ENCODE measurements at places on chromosomes 3 and 15.

DNA sequence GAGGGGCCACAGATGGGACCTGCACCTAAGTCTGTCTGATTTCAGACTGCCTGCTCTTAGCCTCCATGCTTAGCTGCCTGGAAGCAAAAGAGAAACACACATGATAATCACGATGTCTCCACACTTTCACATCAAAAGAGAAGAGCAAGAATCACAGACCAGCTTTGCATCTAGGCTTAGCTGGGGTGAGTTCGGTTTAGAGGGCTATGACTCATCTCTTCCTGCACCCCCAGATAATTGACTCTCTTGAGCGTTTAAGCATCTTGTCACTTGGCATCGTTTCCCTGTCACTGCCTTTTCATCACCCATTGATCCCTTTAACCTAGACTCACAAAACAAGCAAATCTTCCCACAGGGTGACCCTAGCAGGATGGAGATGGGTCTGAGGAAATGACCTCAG is 124.0 kb downstream of the NTRK3 start:
- no peak for DNase-seq

DNA sequence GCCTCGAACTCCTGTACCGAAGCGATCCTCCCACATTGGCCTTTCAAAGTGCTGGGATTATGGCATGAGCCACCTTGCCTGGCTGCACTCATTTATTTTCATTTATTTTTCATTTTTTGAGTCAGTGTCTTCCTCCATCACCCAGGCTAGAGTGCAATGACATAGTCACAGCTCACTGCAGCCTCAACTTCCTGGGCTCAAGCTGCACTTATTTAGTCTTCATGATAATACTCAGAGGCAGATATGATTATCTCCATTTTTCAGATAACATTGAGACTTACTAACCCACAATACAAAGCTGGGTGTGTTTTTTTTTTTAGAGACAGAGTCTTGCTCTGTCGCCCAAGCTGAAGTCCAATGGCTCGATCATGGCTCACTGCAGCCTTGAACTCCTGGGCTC is 10.0 kb downstream of the PRKCI start:
- DNase-seq, result no peak

DNA sequence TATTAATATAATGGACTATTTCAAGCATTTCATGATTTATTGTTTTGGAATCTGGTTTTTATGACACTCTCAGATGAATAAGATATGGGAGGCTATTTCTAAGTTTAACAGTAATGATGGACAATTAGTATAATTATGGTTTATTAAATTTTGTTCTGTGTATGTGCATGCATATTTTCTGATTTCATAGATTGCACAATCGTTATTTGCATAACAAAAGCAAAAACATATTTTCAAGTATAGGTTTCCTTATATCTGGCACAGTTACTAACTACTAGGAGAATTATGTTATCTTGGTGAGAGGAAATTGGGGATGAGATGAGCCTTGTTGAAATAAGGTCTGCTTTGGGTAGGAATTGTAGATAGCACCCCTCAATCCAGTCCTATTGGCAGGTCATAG is 413.1 kb downstream of the MCTP2 start:
- DNase-seq, result no peak

- DNase-seq, result no peak
Measured at GRCh38 chr15:31461911-31462480, 135.4 kb downstream of the KLF13 start.

- no peak for DNase-seq
Measured at GRCh38 chr3:105686278-105686897, 182.4 kb downstream of the CBLB start.

DNA sequence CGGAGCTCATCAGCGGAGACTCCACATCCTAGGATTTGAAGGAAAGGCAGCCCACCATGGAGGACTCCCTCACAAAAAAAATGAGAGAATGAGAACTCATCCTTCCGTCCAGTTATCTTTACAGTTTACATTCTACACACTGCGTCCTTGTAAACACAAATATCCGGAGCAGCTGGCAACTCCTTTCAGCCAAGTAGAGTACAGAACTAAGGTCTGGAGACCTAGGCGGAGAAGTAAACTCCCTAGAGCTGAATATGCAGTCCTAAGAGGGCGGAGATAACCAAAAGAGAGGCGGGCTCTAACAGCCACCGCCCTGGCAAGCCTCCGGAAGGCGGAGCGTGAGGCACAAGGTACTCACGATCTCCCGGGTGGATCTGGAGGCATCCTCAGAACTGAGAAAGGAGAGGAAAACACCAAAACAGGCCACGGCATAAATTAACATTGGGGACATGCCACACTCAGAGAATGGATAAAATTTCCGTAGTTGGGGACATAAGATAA is 924 bp upstream of the SIN3A start:
- DNase-seq, result peak; percentile 61

Measured in NCI-H748 treated with DMSO at 0.1 percent for 48 hours (cell line).